ENCODE measurements at places on chromosomes 7 and 10.

GRCh38 chr7:84245835-84246234, 51.2 kb upstream of the SEMA3A start:
- no peak for DNase-seq

GRCh38 chr10:115001506-115002381, 63.7 kb downstream of the TRUB1 start:
- DNase-seq, result no peak

DNA sequence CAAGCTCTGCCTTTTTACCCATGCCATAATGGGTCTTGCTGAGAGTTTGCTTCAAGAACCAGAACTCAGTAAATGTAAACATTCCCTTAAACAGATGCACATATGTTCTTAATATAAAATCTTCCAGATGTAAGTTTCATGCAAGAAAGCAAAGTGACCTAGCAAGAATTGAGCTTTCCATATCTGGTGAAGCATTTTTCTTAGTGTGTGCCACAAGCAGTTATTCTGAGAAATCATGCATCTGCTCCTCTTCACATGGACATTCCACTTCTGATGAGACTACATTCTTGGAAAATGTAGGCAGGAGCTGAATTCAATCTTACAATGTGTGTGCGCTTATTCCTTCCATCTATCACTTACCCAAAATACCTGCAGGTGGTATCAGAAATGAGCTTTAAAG, 227.8 kb upstream of the LRRTM3 start:
- no peak for DNase-seq

- DNase-seq, result no peak
Observed at GRCh38 chr10:30070001-30070685, 10.8 kb upstream of the JCAD start.

DNA sequence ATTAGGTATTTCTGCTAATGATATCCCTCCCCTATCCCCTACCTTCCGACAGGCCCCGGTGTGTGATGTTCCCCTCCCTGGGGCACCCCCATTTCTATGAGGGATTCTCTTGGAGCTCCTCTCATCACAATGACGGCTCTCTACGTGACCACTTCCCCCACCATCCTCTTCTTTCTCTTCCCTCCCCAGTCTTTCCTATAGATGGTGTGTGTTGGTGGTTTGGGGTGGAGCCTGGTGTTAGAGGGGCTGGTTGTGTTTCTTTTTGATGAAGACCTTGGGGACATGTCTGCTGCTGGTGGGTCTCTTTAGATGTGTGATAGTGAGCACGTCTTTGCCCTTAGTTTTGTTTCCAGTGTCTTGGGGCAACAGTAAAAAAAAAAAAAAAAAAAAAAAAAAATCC, 28.6 kb downstream of the RPS24 start:
- DNase-seq, result no peak

DNA sequence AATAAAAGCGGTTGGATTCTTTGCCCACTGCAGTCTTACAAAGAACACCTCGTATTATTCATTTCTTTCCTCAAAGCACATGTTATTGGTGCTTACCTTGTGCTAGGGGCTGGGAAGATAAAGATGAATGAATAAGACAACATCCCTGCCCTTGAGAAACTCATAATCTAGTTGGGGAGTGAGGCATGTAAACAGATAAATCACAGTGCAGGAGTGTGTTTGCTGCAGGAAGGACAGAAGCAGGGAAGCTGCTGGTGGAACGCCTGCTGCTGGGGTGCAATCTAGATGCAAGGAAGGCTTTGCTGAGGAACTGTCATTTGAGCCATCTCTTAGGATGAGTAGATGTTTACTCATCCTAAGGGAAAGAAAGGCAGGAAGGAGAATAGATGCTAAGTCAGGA, 135.6 kb downstream of the TMEM178B start:
- no peak for DNase-seq

GRCh38 chr7:149669121-149669818, 104.1 kb downstream of the ZNF467 start:
- peak; percentile 35 for DNase-seq

DNA sequence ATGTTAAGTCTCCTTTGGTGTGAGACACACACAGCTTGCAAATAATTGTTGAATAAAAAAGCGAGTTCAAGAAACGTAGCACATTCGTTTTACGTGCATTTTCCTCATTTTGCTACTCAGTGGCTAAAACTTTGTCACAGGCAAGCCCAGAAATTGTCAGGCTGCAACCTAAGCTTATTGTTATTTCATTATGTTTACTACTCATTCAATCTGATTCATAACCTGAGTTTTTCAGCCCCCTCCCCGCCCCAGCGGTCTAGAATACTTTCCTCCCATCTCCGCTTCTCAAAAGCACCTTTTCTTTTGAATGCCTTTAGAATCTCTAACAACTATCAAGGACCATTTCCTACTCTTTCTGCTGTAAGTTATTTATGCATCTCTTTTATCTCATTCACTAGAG, 1.1 kb downstream of the FAM133B start:
- no peak for DNase-seq

DNA sequence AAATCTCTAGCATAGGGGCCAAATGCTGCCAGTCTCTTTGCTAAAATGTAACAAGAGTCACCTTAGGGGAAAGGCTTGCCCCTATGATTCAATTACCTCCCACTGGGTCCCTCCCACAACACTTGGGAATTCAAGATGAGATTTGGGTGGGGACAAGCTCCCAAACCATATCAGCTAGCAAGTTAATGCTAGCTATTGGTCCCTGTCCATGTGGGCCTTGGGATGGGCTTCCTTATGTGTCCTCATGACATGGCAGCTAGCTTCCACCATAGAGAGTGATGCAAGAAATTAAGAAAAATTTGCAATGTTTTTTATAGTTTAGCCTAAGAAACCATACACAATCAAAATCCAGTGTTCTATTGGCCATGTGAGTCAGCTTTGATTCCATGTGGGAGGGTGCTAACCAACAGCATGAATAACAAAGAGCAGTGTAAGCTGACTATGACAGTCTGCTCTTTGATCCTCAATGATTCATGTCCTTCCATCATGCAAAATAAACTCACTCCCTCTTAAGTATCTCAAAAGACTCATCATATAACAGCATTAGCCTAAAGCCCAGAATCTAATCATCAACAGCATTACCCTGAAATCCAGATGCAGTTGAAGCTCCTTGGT, 21.7 kb upstream of the ZNF365 start:
- DNase-seq, result no peak

GRCh38 chr10:72691470-72691862, 477 bp upstream of the MCU start:
- no peak for DNase-seq

GRCh38 chr7:87877366-87878040, 1.2 kb downstream of the DBF4 start:
- DNase-seq, result no peak

DNA sequence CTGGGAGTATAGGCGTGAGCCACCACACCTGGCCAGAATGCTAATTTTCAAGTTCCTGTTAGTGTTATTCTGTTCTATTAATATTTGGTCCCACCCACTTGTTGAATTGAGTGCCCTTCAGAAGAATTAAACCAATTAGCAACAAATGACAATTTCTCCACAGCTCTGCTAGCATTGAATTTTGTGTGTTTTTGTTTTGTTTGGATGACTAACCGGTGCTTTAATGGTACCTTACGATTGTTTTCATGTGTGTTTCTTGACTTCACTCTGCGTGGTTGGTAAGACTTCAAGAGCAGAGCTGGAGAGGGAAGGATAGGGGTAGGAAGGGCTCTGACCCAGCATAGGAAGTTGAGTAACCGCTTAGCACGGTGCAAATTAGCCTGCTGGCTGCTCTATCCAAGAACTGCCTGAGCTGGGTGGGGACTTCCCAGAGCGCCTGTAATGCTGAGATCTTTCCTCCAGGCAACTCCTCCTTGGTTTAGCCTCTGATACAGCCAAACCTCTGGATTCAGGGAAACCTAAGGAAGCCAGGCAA, 4.6 kb downstream of the ARPC1B start:
- DNase-seq, result peak; percentile 93

GRCh38 chr7:98930921-98931320, 52.6 kb downstream of the TRRAP start:
- DNase-seq, result no peak

GRCh38 chr7:140060243-140060630, 2.5 kb downstream of the PARP12 start:
- DNase-seq, result no peak

DNA sequence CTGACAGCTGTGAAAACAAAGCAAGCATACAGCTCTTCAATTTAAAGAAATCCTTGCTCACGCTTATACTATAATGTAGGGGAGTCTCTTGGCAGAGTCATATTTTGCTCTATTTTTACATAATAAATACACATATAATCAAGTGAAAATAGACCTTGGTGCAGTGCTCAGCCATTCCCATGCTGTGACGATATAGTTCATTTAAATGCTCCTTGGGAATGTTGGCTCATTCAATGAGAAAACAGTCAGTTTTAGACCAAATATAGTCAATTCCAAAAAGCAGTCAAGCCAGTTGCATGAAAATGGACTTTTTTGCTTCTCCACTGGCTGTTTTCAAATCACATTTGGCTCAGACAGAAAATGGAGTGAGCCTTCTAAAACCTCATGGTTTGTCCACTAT, 587.4 kb downstream of the SUGCT start:
- no peak for DNase-seq

DNA sequence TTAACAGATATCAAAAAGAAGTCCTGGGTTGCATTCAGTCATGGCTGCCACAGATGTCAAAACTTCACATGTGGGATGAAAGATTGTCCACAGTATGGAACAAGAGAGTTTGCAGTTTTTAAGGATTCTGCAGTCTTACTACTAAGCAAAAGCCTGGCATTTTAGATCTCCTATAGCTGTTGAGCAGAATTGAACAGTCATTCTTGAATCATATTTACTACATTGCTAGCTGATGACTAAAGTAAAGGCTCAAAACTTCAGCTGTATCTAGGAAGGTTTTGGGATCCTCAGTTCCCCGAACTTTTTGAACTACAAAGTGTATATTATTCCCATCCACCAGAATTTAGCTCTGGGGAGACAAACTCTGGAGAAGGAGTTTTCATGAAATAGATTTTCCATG, 31.0 kb downstream of the BET1 start:
- DNase-seq, result no peak

Data from suppressor macrophage treated with lipopolysaccharide for 4 hours (primary cell).